Esophagus squamous epithelium (tissue), 5 donors: ENCODE measurements at places on chromosomes 6 and 20. TPM values are rescaled to one million over a fixed set of nuclear protein-coding genes. Genes with fewer than 3 reads are reported as not detected.
A peak's percentile ranks its signal among the peaks of the same experiment; 100 is the strongest.

The SIGLEC1 gene
- 0.53 TPM for total RNA-seq

GRCh38 chr6:1068068-1068467, 243.8 kb upstream of the FOXQ1 start:
- no peak for DNase-seq
- no peak overlapping the region for H3K4me3 ChIP-seq
- no peak overlapping the region for H3K27ac ChIP-seq

The GRIK2 gene
- total RNA-seq: not detected

GRCh38 chr6:127272576-127272975, 5.9 kb downstream of the RNF146 start:
- no peak for DNase-seq
- no peaks in the 10 kb centered on the region for H3K27me3 ChIP-seq
- H3K4me1 ChIP-seq: peaks cover 63% of the 10 kb centered on the region
- no peak overlapping the region for H3K4me3 ChIP-seq
- H3K27ac ChIP-seq: no peak overlapping the region

DNA sequence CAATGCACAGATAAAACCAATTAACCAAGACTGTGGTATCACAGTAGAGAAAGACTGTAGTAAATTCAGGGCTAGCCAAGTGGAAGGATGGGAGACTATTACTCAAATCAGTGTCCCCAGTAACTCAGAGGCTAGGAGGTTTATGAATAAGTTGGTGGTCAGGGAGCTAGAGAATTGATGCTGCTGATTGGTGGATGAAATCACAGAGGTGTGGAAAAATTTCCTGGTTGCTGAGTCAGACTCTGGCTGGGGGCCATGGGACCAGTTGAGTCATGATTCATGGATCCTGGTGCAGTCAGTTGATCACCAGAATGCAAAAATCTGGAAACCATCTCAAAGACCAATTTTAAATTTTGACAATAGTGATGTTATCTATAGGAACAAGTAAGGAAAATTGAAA, 555.9 kb downstream of the C6orf118 start:
- H3K27me3 ChIP-seq: no peaks in the 10 kb centered on the region
- no peak overlapping the region for H3K27ac ChIP-seq
- no peak for DNase-seq
- H3K4me3 ChIP-seq: no peak overlapping the region

DNA sequence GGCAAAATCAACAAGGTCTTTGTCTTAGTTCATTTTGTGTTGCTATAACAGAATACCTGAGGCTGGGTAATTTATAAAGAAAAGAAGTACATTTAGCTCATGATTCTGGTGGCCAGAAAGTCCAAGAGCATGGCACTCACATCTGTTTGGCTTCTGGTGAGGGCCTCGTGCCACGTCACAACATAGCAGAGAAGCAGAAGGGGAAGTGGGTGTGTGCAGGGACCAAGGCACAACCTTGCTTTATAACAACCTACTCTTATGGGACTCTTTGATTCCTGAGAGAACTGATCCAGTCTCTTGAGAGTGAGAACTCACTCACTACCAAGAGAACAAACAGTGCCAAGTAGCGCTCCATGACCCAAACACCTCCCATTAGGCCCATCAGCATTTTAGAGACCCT, 25.4 kb downstream of the GABRR2 start:
- no peaks in the 10 kb centered on the region for H3K36me3 ChIP-seq

The CCN6 gene
- total RNA-seq: not detected

The TMEM14A gene
- 38.1 TPM for total RNA-seq

- no peaks in the 10 kb centered on the region for H3K4me1 ChIP-seq
- no peak for DNase-seq
- no peaks in the 10 kb centered on the region for H3K27me3 ChIP-seq
- H3K36me3 ChIP-seq: no peaks in the 10 kb centered on the region
Observed at GRCh38 chr6:137148306-137149034, 25.0 kb downstream of the IL22RA2 start.

GRCh38 chr6:156057869-156058268, 602.2 kb upstream of the NOX3 start:
- no peaks in the 10 kb centered on the region for H3K4me1 ChIP-seq
- H3K4me3 ChIP-seq: no peak overlapping the region
- no peak overlapping the region for H3K27ac ChIP-seq

DNA sequence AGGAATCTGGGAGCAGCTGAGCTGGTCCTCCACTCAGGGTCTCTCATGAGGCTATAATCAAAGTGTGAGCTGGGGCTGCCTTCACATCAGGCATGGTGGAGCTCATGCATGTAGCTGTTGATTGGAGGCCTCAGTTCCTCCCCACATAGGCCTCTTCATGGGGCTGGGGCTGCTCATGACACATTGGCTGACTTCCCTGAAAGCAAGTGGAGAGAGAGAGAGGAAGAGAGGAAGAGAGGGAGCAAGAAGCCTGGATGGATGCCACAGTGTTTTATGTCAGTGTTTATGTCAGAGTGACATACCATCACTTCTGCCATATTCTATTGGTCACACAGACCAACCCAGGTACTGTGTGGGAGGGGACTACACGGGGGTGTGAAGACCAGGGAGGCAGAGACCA, 43.8 kb downstream of the EYA2 start:
- H3K27ac ChIP-seq: no peak overlapping the region
- no peak overlapping the region for H3K4me3 ChIP-seq
- no peaks in the 10 kb centered on the region for H3K27me3 ChIP-seq
- H3K4me1 ChIP-seq: no peaks in the 10 kb centered on the region
- no peaks in the 10 kb centered on the region for H3K36me3 ChIP-seq

- DNase-seq: no peak
- H3K27ac ChIP-seq: no peak overlapping the region
- H3K27me3 ChIP-seq: peaks cover 23% of the 10 kb centered on the region
- peaks cover 8% of the 10 kb centered on the region for H3K4me1 ChIP-seq
Observed at GRCh38 chr6:166307082-166308032, 835 bp downstream of the PRR18 start.

The CST2 gene
- not detected for total RNA-seq

GRCh38 chr20:998231-998830, 3.8 kb downstream of the RSPO4 start:
- H3K27ac ChIP-seq: no peak overlapping the region
- DNase-seq: no peak
- no peaks in the 10 kb centered on the region for H3K36me3 ChIP-seq
- peaks cover 65% of the 10 kb centered on the region for H3K27me3 ChIP-seq

GRCh38 chr6:80478030-80478429, 371.6 kb downstream of the BCKDHB start:
- H3K36me3 ChIP-seq: no peaks in the 10 kb centered on the region
- DNase-seq: no peak
- no peaks in the 10 kb centered on the region for H3K27me3 ChIP-seq
- H3K4me3 ChIP-seq: no peak overlapping the region

DNA sequence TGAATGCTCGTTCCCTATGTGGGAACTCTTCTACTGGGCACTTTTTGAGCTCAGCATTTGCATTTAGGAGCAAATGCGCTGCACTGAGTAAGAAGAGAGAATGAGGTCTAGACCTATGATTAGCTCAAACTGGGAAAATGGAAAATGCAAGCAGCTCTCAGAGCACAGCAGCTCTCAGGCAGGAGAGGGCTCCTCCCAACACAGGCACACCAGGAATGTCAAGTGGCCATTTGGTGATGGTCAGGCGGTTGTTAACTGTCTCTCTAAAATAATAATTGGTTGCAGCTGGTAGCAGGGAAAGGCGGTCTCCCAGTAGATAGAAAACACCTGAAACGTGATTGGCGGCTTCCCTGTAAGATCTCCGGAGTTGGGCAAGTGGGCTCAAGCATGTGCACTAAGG, 162.0 kb upstream of the ECI2 start:
- no peak for DNase-seq
- peaks cover 25% of the 10 kb centered on the region for H3K4me1 ChIP-seq
- H3K4me3 ChIP-seq: no peak overlapping the region
- no peaks in the 10 kb centered on the region for H3K27me3 ChIP-seq
- no peaks in the 10 kb centered on the region for H3K36me3 ChIP-seq
- no peak overlapping the region for H3K27ac ChIP-seq

- no peak overlapping the region for H3K4me3 ChIP-seq
- no peaks in the 10 kb centered on the region for H3K27me3 ChIP-seq
- H3K27ac ChIP-seq: no peak overlapping the region
- H3K4me1 ChIP-seq: no peaks in the 10 kb centered on the region
- no peaks in the 10 kb centered on the region for H3K36me3 ChIP-seq
Observed at GRCh38 chr20:12171923-12172524, 254.3 kb downstream of the BTBD3 start.

DNA sequence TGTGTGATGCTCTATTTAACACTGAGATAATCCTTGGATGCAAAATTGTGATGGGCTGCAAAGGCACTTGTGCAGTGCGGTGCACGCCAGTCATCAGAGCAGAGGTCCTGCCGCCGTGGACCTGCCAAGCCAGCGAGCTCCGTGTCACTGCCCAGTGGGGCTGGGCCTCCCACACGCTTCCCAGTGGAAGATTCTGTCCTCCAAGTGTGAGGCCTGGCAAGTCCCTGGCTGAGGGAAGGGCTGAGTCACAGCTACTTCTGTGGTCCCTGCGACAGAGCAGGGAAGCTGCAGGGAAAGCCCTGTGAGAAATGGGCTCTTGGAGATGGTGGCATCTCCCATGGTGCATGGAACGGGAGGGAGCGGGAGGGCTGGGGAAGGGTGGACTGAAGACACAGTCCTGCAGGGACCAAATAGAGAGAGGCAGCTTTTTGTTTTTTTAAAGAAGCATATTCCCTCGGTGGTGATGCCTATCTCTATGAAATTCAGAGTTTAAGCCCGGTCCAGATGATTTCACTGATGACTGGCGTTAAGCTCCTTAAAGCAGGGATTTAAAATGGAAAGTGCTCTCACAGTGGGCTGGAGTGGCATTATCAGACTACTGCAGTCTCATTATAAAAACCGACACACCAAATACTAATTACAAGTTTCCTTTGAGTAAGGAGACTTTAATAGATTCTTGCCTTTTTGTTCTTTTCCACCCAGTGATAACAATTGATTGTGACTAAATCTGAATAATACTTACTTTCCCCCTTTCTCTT, 413.7 kb downstream of the QKI start:
- no peaks in the 10 kb centered on the region for H3K4me1 ChIP-seq
- H3K27ac ChIP-seq: no peak overlapping the region
- no peak overlapping the region for H3K4me3 ChIP-seq

DNA sequence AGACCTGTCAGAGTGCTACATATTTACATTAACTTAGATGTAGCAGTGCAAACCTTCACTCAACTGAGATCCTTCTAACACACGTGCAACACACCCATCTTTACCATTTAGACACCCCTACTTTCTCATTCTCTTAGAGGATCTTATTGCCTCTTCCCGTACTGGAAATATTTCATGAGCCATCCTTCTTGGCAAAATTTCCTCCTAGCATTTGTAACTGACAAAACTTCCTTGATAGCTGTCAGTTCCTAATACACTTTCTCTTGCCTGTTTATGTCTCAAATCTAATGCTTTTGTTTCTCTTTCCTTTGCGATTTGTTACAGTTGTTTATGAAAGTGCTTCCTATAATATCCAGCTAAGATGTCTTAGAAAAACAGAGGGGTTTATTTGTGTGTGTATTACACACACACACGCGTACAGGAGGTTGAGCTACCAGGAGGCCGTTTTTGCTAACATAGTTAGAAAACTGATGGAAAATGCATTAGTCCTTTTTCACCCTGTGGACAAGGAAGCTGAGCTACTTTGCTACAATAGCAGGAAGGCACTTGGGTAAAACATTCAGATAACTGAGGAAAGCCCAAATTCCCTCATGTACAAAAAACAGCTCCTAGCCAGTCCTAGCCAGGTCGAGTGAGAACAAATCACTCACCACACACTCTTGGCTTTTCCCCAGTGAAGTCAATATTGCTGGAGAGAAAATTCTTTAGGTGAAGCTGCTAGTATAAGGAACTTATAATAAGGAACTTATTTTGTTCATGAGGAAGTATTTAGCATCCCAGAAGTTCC, 153.6 kb downstream of the NFATC2 start:
- peak overlapping the region; percentile 0 for H3K27ac ChIP-seq
- no peak for DNase-seq
- no peak overlapping the region for H3K4me3 ChIP-seq
- H3K4me1 ChIP-seq: peaks cover 31% of the 10 kb centered on the region
- no peaks in the 10 kb centered on the region for H3K27me3 ChIP-seq

GRCh38 chr6:45222380-45222779, 105.8 kb upstream of the RUNX2 start:
- no peaks in the 10 kb centered on the region for H3K4me1 ChIP-seq
- DNase-seq: no peak
- H3K27ac ChIP-seq: no peak overlapping the region

The GGTLC1 gene
- not detected for total RNA-seq

DNA sequence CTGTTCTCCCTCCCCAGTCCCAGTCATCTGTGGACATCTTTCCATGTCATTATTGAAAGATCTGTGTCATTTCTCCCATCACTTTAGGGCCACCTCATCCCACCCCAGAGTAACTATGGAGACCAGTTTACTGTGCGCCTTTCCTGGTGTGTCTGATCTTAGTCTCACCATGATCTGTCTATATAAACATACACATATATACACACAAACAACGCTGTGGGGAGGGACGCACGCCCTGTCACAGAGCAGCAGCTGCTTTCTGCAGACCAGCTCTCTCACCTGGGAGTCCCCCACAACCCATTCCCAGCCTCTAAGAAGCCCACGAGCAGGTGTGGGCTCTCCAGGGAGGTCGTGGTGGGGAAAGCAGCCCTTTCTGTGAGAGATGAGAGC, 68.1 kb upstream of the TOX2 start:
- no peaks in the 10 kb centered on the region for H3K36me3 ChIP-seq
- H3K4me3 ChIP-seq: no peak overlapping the region
- H3K4me1 ChIP-seq: peaks cover 52% of the 10 kb centered on the region
- H3K27me3 ChIP-seq: no peaks in the 10 kb centered on the region
- H3K27ac ChIP-seq: peak overlapping the region; percentile 57
- DNase-seq: no peak

The MYO6 gene
- 37.0 TPM for total RNA-seq

GRCh38 chr6:163406366-163406765, 8.2 kb upstream of the QKI start:
- no peak for DNase-seq
- peak overlapping the region; percentile 36 for H3K4me3 ChIP-seq

The TSPO2 gene
- total RNA-seq: not detected

DNA sequence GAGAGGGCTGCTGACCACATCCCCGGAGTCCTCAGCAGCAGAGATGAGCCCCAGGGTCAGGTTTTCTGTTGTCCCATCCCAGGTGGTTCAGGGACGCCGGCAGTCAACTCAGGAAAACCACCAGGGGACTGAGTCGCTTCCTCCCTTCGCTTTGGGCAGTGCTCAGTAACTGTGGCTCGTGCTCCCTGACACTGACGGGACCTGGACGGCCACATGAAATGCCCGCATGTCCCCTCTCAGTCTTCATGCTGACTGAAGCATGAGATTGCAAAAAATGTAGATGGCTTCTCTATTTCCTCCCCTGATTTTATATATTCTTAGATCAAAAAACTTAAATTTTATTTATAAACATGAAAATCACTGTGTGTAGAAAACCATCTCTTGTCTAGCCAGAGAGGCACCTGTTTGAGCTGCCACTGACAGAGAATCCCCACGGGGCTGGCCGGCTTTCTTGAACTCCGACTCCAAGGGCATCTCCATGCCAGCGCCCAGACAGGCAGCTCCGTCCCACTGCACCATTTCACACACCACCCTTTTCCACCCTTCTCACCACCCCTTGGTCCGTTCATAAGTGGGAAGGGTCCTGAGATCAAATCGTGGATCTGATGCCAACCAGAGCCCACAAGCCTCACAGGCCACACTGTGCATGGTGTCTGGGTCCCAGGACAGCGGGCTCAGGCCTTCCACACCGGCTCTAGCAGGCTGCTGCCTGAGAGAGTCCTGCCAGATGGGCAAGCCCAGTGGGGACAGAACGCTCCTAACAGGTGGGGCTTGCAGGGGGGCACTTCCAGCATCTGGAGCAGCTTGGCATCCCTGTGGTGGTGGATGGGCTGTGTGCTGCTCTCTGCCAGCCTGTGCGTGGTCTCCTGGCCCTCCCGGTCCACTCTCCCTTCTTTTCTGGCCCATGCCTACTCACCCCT, 98.2 kb downstream of the SMOC2 start:
- H3K27ac ChIP-seq: peak overlapping the region; percentile 79
- peaks cover 10% of the 10 kb centered on the region for H3K4me1 ChIP-seq
- no peak for DNase-seq
- no peaks in the 10 kb centered on the region for H3K27me3 ChIP-seq

The FIG4 gene
- 11.3 TPM for total RNA-seq
